ENCODE measurements at places on chromosomes 7 and 10. TPM values are rescaled to one million over a fixed set of nuclear protein-coding genes. Genes with fewer than 3 reads are reported as not detected.
A peak's percentile ranks its signal among the peaks of the same experiment; 100 is the strongest.

- no peaks in the 10 kb centered on the region for H3K27me3 ChIP-seq
- peaks cover 44% of the 10 kb centered on the region for H3K4me1 ChIP-seq
- H3K4me3 ChIP-seq = no peak overlapping the region
Observed at GRCh38 chr10:116886772-116887171, 37.5 kb downstream of the ENO4 start.

Gene MYOF
- 174 TPM for total RNA-seq

Gene UCN3
- total RNA-seq = not detected

GRCh38 chr10:93715345-93715744, 13.0 kb upstream of the FRA10AC1 start:
- DNase-seq = no peak
- no peaks in the 10 kb centered on the region for H3K27me3 ChIP-seq
- no peaks in the 10 kb centered on the region for H3K4me1 ChIP-seq
- H3K4me3 ChIP-seq = no peak overlapping the region
- H3K36me3 ChIP-seq = no peaks in the 10 kb centered on the region
- H3K27ac ChIP-seq = no peak overlapping the region

GRCh38 chr7:14822481-14822854, 80.1 kb downstream of the DGKB start:
- 0 out of 2 replicates have a peak overlapping the region, but pooled peaks have one; percentile 7 for H3K27ac ChIP-seq
- H3K36me3 ChIP-seq = no peaks in the 10 kb centered on the region
- DNase-seq = no peak
- no peak overlapping the region for H3K4me3 ChIP-seq
- H3K4me1 ChIP-seq = peaks cover 13% of the 10 kb centered on the region

DNA sequence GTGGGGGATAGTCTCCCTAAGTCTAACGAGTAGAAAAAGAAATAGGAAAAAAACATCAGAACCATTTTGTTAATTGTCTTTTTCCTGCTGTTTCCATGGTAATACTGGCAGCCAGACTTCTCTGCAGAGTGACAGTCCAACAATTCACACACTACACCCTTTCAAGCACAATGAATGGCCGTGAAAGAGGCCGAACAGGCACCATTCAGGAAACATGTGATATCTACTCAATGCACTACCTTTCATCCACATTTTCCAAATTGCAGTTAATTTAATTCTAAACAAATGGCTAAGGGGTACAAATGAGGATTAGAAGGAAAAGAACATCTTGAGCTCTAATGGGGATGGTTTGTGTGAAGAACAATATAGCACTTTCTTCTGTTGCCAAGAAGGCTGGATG, 358.5 kb upstream of the ANKRD30A start:
- no peak for DNase-seq
- H3K4me1 ChIP-seq = peaks cover 27% of the 10 kb centered on the region

Gene CLRN3
- total RNA-seq = not detected

Gene SFTPA2
- total RNA-seq = not detected

DNA sequence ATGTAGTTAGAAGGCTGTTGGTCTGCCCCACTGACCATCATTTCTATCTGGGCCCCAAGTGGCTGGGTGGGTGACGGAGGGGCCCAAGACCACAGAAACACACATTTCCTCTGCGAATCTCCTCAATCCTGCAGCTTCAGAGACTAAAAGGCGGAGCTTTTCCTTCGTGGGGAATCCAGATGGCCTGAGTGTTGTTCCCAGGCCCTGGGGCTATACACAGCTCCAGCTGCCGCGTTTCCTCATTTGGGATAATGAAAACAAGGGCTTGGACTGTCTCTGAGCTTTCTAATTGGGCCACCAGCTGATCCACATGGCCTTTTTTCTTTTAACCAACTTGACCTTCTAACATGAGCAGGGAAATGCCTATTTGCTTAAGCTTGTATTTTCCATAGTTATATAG, 339.9 kb downstream of the CXCL12 start:
- H3K4me3 ChIP-seq = no peak overlapping the region
- peaks cover 52% of the 10 kb centered on the region for H3K27me3 ChIP-seq
- no peak overlapping the region for H3K27ac ChIP-seq
- no peaks in the 10 kb centered on the region for H3K36me3 ChIP-seq
- H3K4me1 ChIP-seq = no peaks in the 10 kb centered on the region

Gene AKR1E2
- total RNA-seq = not detected

DNA sequence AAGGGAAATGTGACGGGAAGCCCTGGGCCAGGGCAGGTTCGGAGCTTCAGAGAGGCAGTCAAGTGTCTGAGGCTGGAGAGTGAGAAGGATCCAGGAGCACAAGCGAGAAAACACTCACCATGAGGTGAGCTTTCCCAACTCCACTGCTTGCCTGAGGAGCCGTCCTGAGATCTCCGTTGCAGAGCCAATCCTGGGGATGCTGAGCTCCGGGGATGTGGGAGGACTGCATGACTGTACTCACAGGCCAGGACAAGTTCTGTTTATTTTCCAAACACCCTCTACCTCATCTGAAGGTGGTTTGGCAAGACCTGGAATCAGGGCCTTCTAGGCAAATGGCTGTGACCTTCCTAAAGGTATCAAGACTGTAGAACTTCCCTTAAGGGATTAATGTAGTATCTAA, 38.7 kb downstream of the GLI3 start:
- H3K36me3 ChIP-seq = no peaks in the 10 kb centered on the region
- no peak for DNase-seq
- no peaks in the 10 kb centered on the region for H3K4me1 ChIP-seq
- no peaks in the 10 kb centered on the region for H3K27me3 ChIP-seq
- no peak overlapping the region for H3K27ac ChIP-seq

GRCh38 chr10:70115948-70116682, 16.5 kb downstream of the AIFM2 start:
- H3K4me3 ChIP-seq = no peak overlapping the region
- H3K27me3 ChIP-seq = no peaks in the 10 kb centered on the region
- H3K27ac ChIP-seq = no peak overlapping the region
- H3K4me1 ChIP-seq = no peaks in the 10 kb centered on the region

Gene CLCN1
- total RNA-seq = 0.55 TPM

Gene CPVL
- 14.7 TPM for total RNA-seq

GRCh38 chr10:68082872-68083271, 7.8 kb upstream of the HERC4 start:
- no peaks in the 10 kb centered on the region for H3K36me3 ChIP-seq
- H3K4me1 ChIP-seq = peaks cover 63% of the 10 kb centered on the region
- H3K27ac ChIP-seq = peak overlapping the region; percentile 57
- peak; percentile 89 for DNase-seq
- H3K27me3 ChIP-seq = no peaks in the 10 kb centered on the region

- no peaks in the 10 kb centered on the region for H3K36me3 ChIP-seq
- no peak overlapping the region for H3K27ac ChIP-seq
- no peak overlapping the region for H3K4me3 ChIP-seq
- DNase-seq = no peak
- peaks cover 15% of the 10 kb centered on the region for H3K4me1 ChIP-seq
Observed at GRCh38 chr7:27032839-27033238, 63.0 kb downstream of the HOXA1 start.

- no peak overlapping the region for H3K4me3 ChIP-seq
- no peaks in the 10 kb centered on the region for H3K27me3 ChIP-seq
- H3K27ac ChIP-seq = peak overlapping the region; percentile 99
- H3K36me3 ChIP-seq = no peaks in the 10 kb centered on the region
- DNase-seq = no peak
Observed at GRCh38 chr7:48085433-48085791, 3.7 kb upstream of the UPP1 start.

- H3K4me1 ChIP-seq = no peaks in the 10 kb centered on the region
- no peak overlapping the region for H3K27ac ChIP-seq
- peaks cover 41% of the 10 kb centered on the region for H3K27me3 ChIP-seq
- DNase-seq = no peak
- no peak overlapping the region for H3K4me3 ChIP-seq
Observed at GRCh38 chr7:137820677-137821420, 25.9 kb downstream of the DGKI start.

Gene ITPRID1
- not detected for total RNA-seq

DNA sequence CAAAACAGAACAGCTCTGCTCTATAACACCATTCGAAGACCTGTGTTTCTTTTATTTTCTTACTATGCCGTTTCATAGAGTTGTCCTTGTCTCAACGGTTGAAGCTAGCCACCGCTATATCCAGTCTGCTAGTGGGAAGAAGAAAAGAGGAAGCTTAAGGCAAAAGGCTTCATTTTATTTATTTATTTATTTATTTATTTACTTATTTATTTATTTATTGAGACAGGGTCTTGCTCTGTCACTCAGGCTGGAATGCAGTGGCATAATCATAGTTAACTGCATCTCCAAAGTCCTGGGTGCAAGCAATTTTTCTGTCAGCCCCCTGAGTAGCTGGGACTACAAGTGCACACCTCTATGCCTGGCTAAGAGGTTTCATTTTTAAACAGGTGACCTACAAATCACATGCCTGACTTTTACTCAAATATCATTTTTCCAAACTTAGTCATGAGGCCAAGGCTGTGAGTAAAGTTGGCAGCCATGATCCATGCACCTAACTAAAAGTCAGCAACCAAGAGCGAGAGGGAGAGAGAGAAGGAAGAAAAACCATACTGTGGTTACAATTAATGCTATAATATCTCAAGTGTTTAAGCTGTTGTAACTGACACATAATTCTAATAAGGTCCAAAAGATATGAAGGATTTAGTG, 1305.3 kb upstream of the LRRTM3 start:
- no peak overlapping the region for H3K4me3 ChIP-seq
- H3K4me1 ChIP-seq = peaks cover 3% of the 10 kb centered on the region
- no peaks in the 10 kb centered on the region for H3K27me3 ChIP-seq

Gene DKK1
- total RNA-seq = 1,187 TPM

GRCh38 chr7:19117091-19117869, at the start of gene TWIST1:
TSS of gene TWIST1 (minus strand) at chr7:19117636. CDS start at chr7:19117321, 315 bp downstream.
- H3K27me3 ChIP-seq = no peaks in the 10 kb centered on the region
- DNase-seq = peak; percentile 77
- peaks cover 16% of the 10 kb centered on the region for H3K4me1 ChIP-seq
- no peaks in the 10 kb centered on the region for H3K36me3 ChIP-seq
- peak within 1 kb of the TSS; percentile 99 for H3K4me3 ChIP-seq

GRCh38 chr10:14498326-14498725, 167.6 kb upstream of the FRMD4A start:
- no peak for DNase-seq
- H3K36me3 ChIP-seq = no peaks in the 10 kb centered on the region
- no peaks in the 10 kb centered on the region for H3K27me3 ChIP-seq
- H3K27ac ChIP-seq = no peak overlapping the region
- no peaks in the 10 kb centered on the region for H3K4me1 ChIP-seq

- H3K4me1 ChIP-seq = no peaks in the 10 kb centered on the region
- DNase-seq = no peak
- no peaks in the 10 kb centered on the region for H3K27me3 ChIP-seq
- no peak overlapping the region for H3K4me3 ChIP-seq
Observed at GRCh38 chr7:75977743-75978142, 16.7 kb downstream of the TMEM120A start.

DNA sequence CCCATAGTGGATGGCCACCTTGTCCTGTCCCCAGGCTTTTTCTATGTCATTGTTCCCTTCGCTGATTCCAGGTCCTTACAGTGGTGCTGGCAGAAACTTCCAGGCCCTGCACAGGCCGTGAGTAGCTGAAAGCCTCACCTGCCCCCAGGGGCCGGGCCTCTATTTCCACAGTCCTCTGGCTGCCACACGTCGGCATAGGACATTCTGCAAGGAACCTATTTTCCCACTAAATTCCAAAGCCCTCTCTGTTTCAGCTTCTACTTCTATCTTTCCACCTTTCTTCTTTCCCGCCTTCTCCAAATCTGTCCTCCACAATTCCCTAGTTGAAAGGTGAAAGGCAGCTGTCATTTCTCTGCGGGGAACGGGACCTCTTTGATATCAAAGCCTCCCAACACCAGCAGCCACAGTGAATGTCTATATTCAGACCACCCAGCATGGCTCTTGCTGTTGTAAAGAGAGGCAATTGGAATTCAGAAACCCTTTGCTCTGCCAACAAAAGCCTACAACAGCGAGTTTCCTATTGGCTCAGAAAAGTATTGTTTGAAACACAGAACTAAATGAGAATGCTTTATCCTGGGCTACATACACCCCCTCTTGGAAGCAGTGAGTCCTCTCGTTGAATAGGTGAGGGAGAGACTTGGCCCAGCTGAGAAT, 607.7 kb downstream of the GALNT17 start:
- no peaks in the 10 kb centered on the region for H3K4me1 ChIP-seq
- H3K27ac ChIP-seq = no peak overlapping the region
- H3K4me3 ChIP-seq = no peak overlapping the region
- DNase-seq = no peak

GRCh38 chr10:99967961-99968360, 41.8 kb downstream of the DNMBP start:
- no peak for DNase-seq
- no peaks in the 10 kb centered on the region for H3K27me3 ChIP-seq
- no peak overlapping the region for H3K27ac ChIP-seq
- peaks cover 9% of the 10 kb centered on the region for H3K36me3 ChIP-seq
- peaks cover 28% of the 10 kb centered on the region for H3K4me1 ChIP-seq
- H3K4me3 ChIP-seq = no peak overlapping the region

- no peaks in the 10 kb centered on the region for H3K4me1 ChIP-seq
- H3K4me3 ChIP-seq = no peak within 1 kb of the TSS
- H3K27me3 ChIP-seq = no peaks in the 10 kb centered on the region
- no peaks in the 10 kb centered on the region for H3K36me3 ChIP-seq
- no peak for DNase-seq
Observed at GRCh38 chr7:19144661-19145433, at the start of gene FERD3L. TSS of gene FERD3L (minus strand) at chr7:19145421. CDS start at chr7:19145362, 59 bp downstream.

DNA sequence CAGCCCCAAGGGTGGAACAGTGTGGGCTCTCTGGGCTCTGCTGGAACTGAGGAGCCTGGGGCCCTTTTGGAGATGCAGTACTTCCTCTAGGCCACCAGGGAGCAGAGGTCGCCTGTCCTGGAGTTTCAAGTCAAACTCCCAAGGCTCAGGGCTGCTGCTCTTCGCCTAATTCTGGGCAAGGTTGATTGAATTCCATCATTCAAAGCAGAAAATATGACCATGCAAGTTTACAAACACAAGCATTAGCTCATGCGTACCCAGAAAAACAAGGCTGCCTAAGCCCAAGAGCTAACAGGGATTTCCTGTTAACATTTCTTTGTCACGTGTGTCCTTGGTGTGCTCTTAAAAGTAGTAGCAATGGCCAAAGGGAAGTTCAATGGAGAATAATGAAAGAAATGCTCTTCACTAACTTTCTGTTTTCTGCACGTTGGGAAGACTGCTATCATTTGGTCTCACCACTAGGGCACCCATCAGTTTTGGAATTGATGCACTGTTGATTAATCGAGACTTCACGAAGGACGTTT, 20.1 kb downstream of the LDB3 start:
- no peaks in the 10 kb centered on the region for H3K4me1 ChIP-seq
- H3K4me3 ChIP-seq = no peak overlapping the region

Gene MINDY4
- total RNA-seq = 3.0 TPM
